ENCODE measurements at places on chromosomes 1 and 21.
A peak's percentile ranks its signal among the peaks of the same experiment; 100 is the strongest.

- peaks cover 9% of the 10 kb centered on the region for H3K4me1 ChIP-seq
- H3K27ac ChIP-seq: no peak overlapping the region
- peaks cover 10% of the 10 kb centered on the region for H3K27me3 ChIP-seq
- no peak overlapping the region for H3K4me3 ChIP-seq
- no peaks in the 10 kb centered on the region for H3K36me3 ChIP-seq
- no peak for DNase-seq
Measured at GRCh38 chr1:201737352-201738060, 91.5 kb upstream of the IPO9 start.

DNA sequence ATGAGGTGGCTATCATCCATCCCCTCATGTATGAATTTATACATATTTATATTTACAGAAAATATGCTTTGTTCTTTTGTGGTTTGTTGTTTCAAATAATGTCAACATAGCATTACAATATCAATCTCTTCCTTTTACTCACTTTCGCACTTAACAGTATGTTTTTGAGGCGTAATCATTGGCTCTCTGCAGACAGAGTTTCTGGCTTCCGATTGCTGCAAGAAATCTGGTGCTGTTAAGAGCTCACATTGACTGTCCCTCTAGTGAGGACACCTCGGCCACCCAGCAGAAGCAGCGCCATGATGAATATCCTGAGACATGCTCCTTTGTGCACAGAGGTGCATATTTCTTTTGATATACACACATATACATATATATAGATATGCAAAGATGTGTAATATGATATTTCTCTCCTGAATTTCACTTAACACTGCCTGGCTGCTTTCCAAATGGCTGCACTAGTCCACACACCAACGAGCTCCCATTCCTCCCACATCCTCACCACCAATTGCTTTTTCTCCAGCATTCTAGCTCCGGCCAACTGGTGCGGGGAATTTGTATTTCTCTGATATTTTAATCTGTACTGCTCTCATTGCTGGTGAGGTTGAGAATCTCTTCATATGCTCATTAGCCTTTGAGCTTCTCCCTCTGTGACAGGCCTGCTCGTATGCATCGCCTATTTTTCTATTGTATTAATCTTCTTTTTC lies 248.4 kb downstream of the SIPA1L2 start:
- H3K36me3 ChIP-seq: no peaks in the 10 kb centered on the region
- no peaks in the 10 kb centered on the region for H3K27me3 ChIP-seq

DNA sequence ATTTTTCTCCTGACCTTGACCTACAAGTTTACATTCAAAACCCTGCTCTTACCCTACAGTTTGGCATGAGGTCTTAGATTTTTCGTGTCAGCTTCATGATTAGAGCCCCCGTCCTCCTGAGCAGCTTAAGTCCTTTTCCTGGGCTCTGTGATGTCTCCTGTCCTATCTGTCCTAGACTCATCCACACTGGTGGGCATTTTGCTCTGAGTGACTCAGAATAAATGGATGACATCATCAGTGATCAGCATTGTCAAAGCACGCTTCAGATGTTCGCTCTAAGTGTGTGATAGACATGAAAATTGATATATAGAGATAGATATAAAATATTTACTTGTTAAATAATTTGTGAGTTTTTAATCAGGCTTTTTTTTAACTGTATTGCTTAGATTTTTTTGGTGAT lies 21.8 kb downstream of the RGS13 start:
- H3K27me3 ChIP-seq: no peaks in the 10 kb centered on the region
- no peak for DNase-seq
- no peak overlapping the region for H3K27ac ChIP-seq
- H3K36me3 ChIP-seq: no peaks in the 10 kb centered on the region

DNA sequence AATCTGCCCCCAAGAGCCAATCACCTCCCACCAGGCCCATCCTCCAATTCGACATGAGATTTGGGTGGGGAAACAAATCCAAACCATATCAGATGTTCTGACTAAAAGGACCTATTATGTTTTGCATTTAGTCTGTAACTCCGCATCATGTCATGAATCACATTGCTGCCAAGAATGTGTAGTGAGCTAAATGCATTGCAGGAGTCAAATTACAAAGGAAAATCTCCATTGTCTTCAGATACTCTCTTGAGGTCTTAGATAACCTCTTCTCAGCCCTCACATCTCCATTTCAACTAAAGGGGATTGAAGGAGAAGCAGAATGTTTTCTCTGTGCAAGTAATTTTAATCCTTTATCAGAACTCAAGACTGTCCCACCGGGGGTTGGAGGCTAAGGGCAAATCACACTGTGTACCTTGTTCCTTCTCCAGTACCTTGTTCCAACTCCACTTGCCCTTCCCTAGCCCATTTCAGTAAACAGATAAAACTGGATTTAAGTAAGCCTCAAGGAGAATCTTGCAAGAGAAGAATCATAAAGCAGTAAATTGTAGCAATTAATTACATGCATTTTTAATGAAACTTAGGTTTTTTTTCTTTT lies 34.1 kb downstream of the EXTL2 start:
- no peaks in the 10 kb centered on the region for H3K4me1 ChIP-seq
- no peak overlapping the region for H3K27ac ChIP-seq
- no peak for DNase-seq
- no peaks in the 10 kb centered on the region for H3K27me3 ChIP-seq

- H3K36me3 ChIP-seq: no peaks in the 10 kb centered on the region
- DNase-seq: no peak
- no peaks in the 10 kb centered on the region for H3K27me3 ChIP-seq
- H3K4me3 ChIP-seq: no peak overlapping the region
- no peaks in the 10 kb centered on the region for H3K4me1 ChIP-seq
Measured at GRCh38 chr21:28482657-28483056, 510.0 kb downstream of the LTN1 start.

DNA sequence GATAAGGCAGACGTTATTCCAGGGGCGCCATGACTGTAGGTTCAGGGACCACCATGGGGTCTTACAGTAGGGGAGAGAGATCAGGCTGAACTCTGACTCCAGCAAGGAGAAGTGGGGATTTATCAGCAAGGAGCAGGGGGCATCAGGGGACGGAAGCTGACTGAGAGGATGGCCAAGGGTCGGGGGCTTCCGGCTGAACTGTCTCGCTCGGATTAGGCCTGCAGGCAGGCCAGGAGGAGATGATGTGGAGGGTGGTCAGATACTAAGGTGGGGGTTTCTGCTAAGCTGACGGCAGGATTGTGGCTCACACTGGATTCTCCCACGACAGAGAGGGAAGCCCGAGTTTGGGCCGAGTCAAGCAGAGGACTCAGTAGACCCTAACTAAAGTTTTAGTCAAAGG lies 186.9 kb upstream of the VAMP3 start:
- DNase-seq: peak; percentile 26
- H3K4me3 ChIP-seq: no peak overlapping the region

GRCh38 chr1:38815903-38816627 lies 43.5 kb downstream of the RRAGC start:
- peak overlapping the region; percentile 86 for H3K27ac ChIP-seq
- peaks cover 8% of the 10 kb centered on the region for H3K4me1 ChIP-seq
- no peak overlapping the region for H3K4me3 ChIP-seq
- peaks cover 34% of the 10 kb centered on the region for H3K27me3 ChIP-seq

DNA sequence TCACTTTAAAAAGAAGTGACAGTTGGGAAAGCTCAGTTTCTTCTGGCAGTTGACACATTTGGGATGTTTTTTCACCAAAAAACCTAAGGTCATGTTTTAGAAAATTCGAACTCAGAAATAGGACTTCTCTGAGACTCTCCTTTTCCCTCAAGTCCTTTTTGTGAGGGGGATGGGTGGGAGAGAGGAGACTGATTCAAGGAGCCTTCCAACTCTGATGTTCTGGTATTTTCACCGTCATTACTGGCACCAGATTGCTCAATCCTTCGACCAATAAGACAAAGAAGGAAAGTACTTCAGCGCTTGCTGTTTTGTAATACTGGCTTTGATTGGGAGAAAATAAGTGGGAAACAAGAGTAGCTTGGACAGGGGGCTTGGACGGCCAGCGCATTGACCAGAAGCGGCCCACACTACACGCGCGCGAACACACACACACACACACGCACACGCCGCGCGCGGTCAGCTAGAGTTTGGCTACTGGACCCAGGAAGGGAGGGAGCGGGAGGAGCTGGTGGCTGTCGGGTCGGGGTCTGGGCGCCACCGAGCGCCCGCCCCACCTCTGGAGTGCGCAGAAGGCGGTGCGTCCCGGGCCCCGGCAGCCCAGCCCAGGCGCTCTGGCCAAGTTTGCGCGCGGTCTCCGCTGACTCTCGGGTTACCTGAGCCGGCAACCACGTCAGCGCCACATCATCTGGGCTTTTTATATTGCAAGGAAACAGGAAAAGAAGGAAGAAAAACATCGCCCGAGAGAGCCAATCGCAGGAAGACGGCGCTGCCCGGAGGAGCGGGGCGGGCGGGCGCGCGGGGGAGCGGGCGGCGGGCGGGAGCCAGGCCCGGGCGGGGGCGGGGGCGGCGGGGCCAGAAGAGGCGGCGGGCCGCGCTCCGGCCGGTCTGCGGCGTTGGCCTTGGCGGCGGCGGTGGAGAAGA lies at the start of gene KCNK1:
TSS of gene KCNK1 (plus strand) at position 855 of the 921 bp plus-strand sequence. CDS start at position 921, 66 bp downstream.
- no peaks in the 10 kb centered on the region for H3K36me3 ChIP-seq
- H3K27ac ChIP-seq: peak within 1 kb of the TSS; percentile 43
- DNase-seq: no peak
- H3K4me3 ChIP-seq: no peak within 1 kb of the TSS
